ENCODE measurements at places on chromosomes 2 and 18.

DNA sequence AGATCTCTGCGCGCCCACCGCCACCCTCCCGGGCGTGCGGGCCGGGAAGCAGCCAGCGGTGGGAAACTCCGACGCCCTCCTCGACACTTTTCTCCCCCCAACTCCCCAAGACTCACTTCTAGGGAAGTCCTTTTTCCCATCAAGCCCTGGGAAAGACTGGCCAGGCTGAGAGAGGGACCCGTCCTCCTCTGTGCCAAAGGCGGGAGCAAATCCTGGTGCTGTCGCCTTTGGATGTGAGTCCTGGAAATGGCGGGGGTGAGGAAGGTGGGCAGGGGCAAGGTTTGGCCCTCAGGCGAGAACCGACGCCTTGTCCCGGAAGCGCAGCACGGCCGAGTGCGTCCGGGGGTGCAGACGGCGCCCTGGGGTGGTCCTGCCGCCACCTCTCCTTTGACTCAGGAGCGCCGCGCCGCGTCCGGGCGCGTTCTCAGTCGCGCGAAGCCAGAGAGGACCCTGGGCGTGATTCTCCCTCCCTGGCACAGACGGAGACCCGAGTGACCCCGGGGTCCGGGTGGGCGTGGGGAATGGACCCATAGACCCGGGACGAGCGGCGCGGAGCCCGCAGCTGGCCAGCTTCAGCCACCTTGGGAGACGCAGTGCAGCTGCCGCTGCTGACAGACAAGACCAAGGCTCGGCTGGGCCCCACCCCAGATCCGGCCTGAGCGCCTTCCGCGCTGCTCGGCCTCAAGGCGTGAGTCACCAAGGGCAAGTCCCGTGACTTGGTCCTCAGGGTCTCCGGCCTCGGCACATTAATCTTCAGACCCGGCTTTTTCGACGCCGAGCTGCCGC, 3.5 kb upstream of the LBX2 start:
- DNase-seq, result no peak

GRCh38 chr2:216519154-216519762, 20.6 kb downstream of the RPL37A start:
- DNase-seq, result peak; percentile 46

DNA sequence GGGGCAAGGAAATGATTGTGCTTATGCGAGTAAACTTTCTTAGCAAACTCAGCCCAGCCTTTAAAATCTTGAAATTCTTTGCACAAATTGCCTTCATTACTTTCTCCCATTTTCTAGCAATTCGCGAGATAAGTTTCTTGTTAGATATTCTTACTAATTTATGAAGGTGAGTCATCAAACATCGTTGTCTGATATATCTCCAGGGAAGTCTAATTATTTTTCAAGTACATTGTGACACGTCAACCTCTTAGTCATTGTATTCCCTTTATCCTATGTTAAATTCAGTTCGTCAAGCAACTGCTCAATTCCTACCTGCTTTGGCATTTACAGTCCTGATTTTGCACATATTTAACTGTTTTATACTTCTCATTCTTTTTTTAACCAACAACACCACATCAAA, 854.5 kb upstream of the CRIM1 start:
- no peak for DNase-seq

GRCh38 chr2:239684271-239684810, 283.5 kb upstream of the HDAC4 start:
- no peak for DNase-seq

- DNase-seq, result no peak
Observed at GRCh38 chr2:43776324-43776723, 2.5 kb downstream of the DYNC2LI1 start.

- DNase-seq, result no peak
Observed at GRCh38 chr2:132963161-132963560, 293.2 kb upstream of the LYPD1 start.

DNA sequence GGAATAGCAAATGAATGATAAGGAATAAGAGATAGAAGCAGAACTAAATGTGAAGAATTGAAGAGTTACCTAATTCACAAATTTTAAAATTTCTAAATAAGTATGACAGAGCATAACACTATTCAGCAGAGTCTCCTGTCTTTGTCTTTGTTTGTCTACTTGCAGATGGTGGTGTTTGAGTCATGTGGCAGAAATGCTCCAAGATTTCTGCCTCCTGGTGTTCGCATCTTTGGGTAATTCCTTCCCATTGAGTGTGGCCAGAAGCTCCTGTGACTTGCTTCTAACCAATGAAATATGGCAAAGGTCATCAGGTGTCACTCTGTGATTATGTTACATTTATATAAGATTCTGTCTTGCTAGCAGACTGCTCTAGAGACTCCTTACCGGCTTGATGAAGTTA, 45.6 kb upstream of the GALNT3 start:
- DNase-seq, result no peak

Measured in NCI-H510A (cell line).